ENCODE measurements at places on chromosomes 4 and X.
A peak's percentile ranks its signal among the peaks of the same experiment; 100 is the strongest.

- DNase-seq: peak; percentile 6
Observed at GRCh38 chr4:73068491-73069337, 802 bp downstream of the COX18 start.

GRCh38 chr4:136713140-136713539 lies 819.2 kb downstream of the PCDH18 start:
- no peak for DNase-seq

DNA sequence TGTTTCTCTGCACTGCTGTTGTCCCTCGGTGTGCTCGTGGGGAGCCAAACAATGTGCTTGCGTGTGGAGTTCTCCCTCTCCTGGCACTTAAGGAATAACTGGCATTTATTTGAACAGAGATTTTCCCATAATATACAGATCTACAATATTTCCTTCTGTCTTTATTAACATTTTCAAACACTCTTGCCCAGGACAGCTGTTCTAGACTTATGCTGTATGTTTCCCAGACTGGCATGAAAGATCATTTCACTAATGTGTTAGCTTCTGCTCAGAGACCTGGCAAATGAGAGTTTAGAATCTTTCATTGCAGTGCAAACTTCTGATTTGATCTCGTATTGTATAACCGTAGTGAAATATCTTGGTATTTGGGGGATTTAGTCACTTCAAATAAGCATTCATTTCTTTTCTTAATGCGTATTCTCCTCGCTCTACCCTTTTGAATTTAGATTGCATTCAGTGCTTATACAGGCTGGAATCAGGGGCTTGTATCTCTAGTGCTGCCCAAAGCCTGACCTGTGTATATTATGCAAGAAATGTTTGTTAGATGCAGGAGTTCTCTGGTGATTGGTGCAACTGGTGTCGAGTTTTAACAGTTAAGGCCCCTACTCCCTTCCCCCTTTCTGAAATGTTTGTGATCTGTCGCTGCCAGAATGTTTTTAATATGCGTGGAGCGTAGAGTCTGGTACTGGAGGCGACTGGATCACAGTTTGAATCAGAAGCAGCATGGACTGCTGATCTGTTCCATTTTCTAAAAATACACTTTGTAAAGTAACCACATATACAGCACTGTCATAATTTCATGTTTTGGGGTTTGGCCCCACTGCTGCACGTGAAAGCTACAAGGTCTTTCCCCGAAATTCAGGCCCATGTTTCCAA lies 326.3 kb downstream of the ARHGAP10 start:
- no peak for DNase-seq

DNA sequence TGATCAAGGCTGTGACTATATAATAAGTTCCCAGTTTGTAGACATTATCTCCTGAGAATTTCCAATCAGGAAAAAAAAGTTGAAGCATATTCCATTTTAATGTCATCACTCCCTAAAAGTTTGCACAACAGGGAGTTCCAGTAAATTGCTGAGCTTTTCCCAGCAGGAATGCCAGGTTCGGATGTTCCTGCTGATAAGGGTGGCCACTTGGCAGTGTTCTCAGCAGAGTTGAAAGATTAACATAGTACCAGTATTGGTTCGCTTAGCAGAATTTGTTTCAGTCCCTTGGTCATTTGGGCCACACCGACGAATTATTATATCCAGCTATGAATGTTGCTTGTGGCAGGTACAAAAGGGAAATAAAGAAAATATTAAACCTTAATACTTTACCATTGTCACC lies 5.2 kb upstream of the CXCL2 start:
- no peak for DNase-seq

DNA sequence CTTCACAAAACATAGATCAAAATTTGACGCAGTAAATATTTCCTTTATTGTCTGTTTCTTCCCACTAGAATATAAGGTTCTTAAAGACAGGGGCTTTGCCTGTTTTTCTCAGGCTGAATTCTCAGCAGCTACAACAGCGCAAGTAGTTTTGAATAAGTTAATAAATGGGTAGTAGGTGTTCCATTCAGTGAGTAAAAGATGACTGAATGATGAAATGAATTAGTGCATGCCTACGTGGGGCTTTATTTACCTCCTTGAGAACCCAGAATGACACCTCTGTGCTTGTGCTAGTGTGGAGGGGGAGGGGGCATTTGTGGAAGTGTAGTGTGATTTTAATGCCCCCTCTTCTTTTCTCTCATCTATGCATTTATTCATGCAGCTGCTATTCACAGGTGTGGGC lies 278.9 kb downstream of the FBXW7 start:
- no peak for DNase-seq

DNA sequence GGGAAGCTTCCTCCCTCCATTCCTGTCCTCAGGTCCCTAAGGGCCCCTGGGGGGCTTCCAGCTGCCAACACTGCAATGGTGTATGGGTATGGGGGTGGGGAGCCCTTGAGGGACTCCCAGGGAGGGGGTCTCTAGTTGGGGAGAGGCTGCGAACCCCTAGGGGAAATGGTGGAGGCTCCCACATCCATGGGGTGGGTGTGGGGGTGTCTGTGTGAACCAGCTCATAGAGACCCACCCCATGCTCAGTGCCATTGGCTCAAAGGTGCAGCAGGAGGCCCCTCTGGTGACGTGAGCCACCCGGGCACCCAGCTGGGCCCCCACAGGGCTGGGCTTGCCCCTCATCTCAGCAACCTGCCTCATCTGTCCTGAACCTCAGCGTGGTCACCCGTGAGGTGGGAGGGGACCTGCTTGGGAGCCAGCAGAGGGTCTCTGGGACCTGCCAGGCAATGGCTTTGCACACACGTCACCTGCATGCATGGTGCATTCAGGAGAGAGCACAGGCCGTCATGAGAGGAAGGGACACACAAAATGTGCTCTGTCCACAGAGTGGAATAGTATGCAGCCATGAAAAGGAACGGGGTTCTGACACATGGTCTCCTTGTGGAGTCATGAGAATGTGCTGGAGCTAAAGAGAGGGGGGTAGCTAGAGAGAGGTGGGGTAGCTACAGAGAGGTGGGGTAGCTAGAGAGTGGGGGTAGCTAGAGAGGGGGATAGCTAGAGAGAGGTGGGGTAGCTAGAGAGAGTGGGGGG lies 22.7 kb upstream of the PLCXD1 start:
- no peak for DNase-seq

GRCh38 chr4:96473246-96473645 lies 633.4 kb downstream of the PDHA2 start:
- DNase-seq: no peak

DNA sequence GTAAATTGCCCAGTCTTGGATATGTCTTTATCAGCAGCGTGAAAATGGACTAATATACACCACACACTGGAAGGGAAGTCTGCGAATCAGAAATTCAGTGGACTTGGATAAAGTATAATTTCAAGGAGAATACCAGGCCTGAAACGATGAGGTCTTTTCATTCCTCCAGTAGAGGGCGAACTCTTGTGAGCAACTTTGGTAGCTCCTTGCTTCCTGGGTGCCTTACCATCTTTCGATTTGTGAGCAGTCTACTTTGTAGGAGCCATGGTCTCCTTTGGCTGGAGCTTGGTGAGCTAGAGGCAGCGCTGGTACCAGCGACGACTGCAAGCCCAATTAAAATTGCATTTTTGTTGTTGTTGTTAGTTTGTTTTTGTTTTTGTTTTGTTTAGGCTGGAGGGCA lies 791.9 kb downstream of the FAT4 start:
- no peak for DNase-seq

GRCh38 chr4:119955256-119955655 lies 111.4 kb downstream of the MAD2L1 start:
- no peak for DNase-seq

- no peak for DNase-seq
Observed at GRCh38 chr4:95151255-95151654, 393.5 kb downstream of the BMPR1B start.

DNA sequence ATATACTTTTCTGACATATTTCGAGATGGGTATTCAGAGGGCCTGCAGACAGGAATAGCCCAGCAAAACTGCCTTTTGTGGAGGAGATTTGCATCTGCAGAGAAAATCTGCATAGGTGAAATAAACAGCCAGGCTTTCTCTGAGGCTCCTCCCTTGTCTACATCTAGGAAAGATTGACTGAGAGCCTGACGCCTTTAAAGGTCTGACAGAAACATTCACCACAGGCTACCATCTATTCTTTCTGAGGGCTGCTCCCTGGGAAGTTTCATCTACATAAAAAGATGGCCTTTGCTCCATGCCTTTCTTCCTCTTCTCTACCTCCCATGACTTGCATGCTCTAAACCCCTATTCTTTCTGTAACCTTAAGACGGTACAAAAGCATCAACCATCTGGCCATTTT lies 55.0 kb upstream of the AP1S2 start:
- DNase-seq: no peak

GRCh38 chr4:3442959-3443749 lies 1.4 kb downstream of the HGFAC start:
- peak; percentile 98 for DNase-seq

Data from HuH-7 (cell line).